ENCODE measurements at places on chromosomes 7 and 10.

- no peak for DNase-seq
Observed at GRCh38 chr7:157097569-157097968, 41.2 kb upstream of the UBE3C start.

DNA sequence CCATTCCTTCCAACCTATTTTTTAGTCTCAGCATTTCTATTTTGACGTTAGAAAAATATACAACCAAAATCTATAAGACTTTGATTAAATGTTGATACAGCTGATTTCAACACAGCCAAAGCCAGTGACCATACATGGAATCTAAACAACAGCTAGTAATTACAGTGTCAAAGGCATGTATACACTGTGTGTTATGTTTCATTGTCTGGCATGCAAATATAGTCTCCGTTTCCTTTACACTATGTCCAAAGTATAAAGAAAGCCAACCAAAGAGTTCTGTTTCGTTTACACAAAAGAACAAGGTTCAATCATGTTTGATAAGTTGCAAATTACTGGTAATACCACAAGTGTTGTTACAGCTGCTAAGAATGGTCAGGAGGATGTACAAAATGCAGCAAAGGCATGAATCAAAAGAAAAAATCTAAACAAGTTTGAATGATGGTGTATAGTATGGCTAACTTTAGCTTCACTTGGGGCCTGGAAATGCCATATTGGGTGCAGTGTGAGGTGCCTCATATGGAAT is 268.3 kb upstream of the FERD3L start:
- DNase-seq: no peak

DNA sequence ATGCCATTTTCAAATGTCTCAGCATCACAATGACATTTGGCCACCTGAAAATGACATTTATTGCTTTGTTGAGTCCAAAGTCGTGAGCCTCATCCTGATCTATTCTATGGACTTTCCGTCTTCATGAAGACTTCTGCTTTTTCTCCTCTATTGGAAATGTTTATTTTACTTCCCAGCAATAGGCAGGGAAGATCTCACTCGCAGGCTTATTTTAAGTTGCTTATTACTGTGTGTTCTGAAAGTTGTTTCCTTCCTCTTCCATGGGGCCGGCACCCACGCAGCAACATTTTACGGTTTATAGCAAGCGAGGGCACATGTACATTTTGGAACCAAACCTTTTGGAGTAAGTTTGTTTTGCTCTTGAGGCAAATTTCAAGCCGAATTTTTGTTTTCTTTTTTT is 221.0 kb upstream of the KLF6 start:
- DNase-seq: no peak

DNA sequence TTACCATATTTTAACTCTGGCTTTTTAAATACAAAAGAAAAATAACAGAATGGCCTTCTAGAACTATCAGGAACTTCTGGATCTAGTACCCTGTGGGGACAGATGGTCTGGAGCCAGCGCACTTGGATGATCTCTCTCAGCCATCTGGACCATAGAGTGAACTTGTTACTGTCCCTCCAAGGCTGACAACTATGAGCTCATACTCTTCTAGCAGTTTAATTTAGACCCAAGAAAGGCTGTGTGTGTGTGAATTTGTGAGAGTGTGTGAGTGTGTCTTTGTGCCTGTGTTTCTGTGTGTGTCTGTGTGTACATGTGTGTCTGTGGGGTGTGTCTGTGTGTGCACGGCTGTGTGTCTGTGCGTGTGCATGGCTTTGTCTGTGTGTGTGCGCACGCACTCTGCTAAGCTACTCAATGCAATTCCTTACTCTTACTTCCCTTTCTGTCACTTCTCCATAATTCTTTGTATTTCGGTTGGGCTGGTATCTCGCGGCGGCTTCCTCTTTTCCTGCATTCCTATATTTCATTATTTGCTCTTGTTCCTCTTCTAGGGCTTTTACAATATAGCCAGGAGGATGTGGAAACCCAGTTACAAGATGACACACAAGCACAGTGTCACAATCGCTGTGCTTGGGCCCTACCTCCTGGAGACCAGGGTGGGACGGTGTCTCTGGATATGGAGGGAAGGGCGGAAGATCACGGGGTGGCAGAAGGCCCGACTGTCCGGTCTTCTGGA is 51.9 kb downstream of the IKZF1 start:
- DNase-seq: no peak

DNA sequence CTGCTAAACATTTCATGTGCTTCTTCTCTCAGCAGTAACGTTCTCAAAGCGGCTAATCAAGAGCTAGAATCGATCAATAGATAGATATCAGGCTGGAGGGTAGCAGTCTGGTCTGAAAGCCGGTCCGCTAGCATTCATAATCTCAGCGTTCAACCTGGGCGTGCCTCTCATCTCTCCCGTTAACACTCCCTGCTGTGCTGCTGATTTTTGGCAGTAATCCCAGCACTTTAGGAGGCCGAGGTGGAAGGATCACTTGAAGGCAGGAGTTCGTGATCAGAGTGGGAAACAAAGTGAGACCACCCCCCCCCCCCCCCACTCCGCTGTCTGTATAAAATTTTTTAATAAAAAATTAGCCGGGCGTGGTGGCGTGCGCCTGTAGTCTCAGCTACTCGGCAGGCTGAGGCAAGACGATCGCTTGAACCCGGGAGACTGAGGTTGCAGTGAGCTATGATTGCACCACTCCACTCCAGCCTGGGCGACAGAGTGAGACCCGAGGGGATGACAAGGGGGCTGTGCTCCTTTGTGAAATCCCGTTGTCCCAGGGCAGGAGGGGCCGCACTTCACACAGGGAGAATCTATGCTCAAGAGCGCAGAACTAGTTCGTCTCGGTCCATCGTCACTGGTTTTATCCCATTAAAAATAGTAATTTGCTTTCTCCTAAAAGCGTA is 624 bp upstream of the CEP55 start:
- peak; percentile 53 for DNase-seq

DNA sequence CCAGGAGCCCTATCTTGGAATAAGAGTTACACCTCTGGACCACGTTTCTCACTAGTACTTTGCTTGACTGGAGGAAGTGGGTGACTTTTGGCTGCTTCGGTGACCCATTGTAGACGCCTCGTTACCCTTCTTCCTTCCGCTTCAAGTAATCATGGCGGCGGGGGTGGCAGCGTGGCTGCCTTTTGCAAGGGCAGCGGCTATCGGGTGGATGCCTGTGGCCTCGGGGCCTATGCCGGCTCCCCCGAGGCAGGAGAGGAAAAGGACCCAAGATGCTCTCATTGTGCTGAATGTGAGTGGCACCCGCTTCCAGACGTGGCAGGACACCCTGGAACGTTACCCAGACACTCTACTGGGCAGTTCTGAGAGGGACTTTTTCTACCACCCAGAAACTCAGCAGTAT is 1.5 kb downstream of the KCND2 start:
- DNase-seq: no peak

DNA sequence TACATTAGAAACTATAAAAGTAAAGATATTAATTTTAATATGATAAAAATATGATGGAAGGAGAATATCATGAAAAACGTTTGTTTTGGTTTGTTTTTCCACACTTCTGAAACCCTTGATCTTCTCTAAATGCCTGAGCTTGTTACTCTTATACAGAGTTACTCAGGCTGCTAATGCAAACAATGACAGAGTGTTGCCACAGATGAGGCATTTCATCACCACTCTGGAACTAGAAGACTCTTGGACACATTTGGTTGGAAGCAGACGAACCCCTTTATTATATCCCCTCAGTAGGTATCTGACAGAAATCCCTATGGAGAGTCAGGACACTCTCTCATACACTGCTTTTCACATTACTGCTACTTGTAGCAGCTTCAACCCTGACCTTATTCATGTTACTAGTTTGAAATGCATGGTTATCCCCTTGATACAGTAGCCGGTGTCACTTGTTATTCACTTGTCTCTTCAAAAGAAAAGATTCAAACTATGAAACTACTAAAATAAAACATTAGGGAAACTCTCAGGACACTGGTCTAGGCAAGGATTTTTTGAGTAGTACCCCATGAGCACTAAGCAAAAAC is 66.9 kb downstream of the SEMA3C start:
- peak; percentile 14 for DNase-seq

GRCh38 chr7:134943785-134944400 is 42.4 kb upstream of the AGBL3 start:
- peak; percentile 42 for DNase-seq

GRCh38 chr7:153657182-153657800 is 394.9 kb upstream of the DPP6 start:
- DNase-seq: no peak

GRCh38 chr10:72297281-72297804 is 23.6 kb downstream of the DDIT4 start:
- no peak for DNase-seq

- DNase-seq: no peak
Observed at GRCh38 chr10:94489976-94490788, 55.4 kb upstream of the HELLS start.

GRCh38 chr7:23469150-23469960 is 936 bp downstream of the IGF2BP3 start:
- DNase-seq: no peak

DNA sequence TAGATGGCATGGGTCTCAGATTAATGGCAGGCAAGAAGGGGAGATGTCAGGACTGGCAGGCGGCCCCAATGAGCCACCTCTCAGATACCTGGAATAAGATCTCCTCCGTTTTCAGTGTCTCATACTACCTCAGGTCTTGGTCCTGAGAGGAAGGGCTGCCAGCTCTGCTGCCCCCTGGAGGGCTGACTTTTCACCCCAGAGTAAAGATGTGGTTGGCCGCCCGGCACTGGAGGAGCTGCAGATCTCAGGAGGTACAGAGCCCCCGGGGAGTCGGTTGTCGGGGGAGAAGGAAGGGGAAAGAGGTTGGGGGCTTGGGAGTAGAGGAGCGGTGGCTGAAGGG is 642 bp upstream of the COL13A1 start:
- DNase-seq: peak; percentile 73

- DNase-seq: no peak
Observed at GRCh38 chr7:116197360-116197759, 13.0 kb upstream of the TES start.

- DNase-seq: no peak
Observed at GRCh38 chr10:75408509-75408875, 6.9 kb upstream of the ZNF503 start.

GRCh38 chr7:155741082-155741481 is 71.2 kb downstream of the SHH start:
- DNase-seq: no peak

GRCh38 chr10:129140921-129141885 is 325.8 kb upstream of the MGMT start:
- DNase-seq: no peak

DNA sequence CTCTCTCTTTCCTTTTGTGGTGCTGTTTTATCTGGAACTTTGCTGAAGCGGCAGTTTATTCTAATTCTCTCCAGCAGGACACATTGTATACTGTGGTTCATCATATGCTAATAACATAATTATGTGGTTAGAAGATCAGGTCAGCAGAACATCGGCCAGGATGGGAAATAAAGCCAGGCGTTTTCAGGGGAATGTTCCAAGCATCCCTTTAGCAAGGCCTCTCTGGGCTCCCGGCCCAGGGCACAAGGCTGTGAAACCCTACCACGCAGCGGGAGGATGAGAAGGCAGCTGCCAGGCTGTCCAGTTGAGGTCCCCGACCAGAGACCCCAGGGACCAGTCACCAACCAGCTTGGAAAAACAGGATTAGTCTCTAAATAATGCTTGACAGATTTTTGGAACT is 112.2 kb upstream of the GALNT17 start:
- DNase-seq: no peak

DNA sequence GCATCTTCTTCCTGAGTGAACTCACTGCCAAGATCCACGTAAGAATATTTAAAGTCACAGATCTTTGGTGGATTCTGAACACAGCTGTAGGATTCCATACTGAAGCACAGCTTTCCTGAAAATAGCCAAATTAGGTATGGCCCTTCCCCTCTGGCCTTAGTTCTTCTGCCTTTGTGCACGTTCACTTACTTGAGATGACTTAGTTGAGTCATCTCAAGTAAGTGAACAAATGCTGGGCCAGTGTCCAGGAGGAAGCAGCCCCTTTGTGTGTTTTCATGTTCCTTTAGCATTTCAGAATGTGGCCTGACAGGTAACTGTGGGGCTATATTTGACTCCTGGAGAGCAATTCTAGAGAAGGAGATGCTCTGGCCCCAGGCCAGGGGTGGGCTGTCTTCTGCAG is 51.5 kb downstream of the CCNY start:
- peak; percentile 41 for DNase-seq

- DNase-seq: no peak
Observed at GRCh38 chr7:18234519-18234918, 206.9 kb upstream of the PRPS1L1 start.

DNA sequence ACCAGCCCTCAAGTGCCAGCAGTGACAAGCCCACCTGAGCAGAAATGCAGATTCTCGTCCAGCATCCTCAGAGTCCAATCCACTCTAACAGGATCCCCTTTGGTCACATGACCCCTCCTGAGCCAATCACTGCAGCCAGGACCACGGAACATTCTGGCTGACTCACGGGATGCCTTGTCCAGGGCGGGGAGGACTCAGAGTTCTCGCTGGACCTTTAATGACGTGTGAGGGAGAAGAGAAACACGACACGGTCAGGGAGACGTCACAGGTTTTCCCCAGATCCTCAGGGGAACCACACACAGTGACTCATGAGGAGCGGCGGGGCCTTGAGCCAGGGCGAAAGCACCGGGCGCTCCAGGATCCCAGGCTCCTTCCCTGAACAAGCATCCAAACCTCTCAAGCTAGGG is 155.7 kb downstream of the PTPRN2 start:
- peak; percentile 85 for DNase-seq

GRCh38 chr7:35232994-35233393 is 20.9 kb downstream of the TBX20 start:
- DNase-seq: no peak

DNA sequence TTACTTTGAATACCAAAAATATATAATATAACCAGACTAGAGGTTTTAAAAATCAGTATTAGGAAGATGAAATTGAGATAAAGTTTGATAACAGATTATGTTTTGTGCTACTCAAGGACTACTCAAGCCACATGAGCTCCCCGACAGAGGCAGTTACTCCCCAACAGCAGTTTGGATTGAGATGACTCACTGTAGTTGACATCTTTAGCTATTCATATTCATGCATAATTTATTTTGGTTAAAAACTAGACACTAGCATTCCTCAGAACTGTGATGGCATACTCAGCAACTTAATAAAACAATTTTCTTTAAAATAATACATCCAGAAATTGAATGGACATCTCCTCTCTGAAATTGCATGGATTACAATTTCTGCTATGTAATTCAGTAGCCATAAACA is 19.6 kb downstream of the PCLO start:
- no peak for DNase-seq

GRCh38 chr10:131930150-131930549 is 29.3 kb downstream of the PPP2R2D start:
- no peak for DNase-seq

DNA sequence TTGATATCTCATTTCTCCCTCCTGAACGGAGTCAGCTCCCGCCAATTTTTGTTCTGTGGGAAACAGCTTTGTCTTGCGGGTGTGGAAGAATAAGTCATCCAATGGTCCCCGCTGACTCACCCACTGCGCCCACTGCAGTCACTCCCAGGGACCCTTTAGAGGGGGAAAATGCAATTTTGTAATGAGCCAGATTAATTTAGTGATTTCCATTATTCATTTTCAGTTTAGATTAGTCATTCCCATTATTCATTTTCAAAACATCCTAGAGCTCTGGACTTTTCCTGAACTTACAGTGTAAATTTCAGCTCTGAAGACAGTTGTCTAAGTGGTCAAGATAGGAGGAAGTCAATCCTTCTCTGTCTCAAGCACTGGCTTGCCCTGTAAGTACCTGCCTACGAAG is 154.9 kb upstream of the TMEM72 start:
- DNase-seq: no peak

- no peak for DNase-seq
Observed at GRCh38 chr7:130736298-130736900, 2.4 kb upstream of the KLF14 start.

- DNase-seq: no peak
Observed at GRCh38 chr7:152527610-152528032, 91.8 kb upstream of the KMT2C start.
